GM23338 (cell line): ENCODE measurements at places on chromosomes 5 and 9. TPM values are rescaled to one million over a fixed set of nuclear protein-coding genes. Genes with fewer than 3 reads are reported as not detected.

The CDX1 gene
- not detected in 2 replicates for total RNA-seq

GRCh38 chr9:86531273-86531970 lies 177.2 kb upstream of the TUT7 start:
- DNase-seq, result no peak

- DNase-seq, result no peak
Observed at GRCh38 chr5:94469894-94470329, 148.5 kb downstream of the KIAA0825 start.

DNA sequence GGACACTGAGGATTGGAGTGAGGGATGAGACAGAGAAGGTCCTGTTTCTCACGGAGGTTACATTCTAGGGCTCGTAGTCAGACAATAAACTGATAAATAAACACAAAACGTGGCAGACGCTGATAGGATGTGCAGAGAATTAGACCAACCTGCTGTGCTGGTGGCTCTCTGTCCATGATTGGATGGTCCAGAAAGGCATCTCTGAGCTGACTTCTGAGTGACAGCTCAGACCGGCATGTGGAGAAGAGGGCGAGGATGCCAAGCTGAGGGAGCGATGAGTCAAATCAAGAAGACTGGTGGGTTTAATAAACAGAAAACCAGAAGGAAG lies 132.3 kb upstream of the TAF11L2 start:
- no peak for DNase-seq

DNA sequence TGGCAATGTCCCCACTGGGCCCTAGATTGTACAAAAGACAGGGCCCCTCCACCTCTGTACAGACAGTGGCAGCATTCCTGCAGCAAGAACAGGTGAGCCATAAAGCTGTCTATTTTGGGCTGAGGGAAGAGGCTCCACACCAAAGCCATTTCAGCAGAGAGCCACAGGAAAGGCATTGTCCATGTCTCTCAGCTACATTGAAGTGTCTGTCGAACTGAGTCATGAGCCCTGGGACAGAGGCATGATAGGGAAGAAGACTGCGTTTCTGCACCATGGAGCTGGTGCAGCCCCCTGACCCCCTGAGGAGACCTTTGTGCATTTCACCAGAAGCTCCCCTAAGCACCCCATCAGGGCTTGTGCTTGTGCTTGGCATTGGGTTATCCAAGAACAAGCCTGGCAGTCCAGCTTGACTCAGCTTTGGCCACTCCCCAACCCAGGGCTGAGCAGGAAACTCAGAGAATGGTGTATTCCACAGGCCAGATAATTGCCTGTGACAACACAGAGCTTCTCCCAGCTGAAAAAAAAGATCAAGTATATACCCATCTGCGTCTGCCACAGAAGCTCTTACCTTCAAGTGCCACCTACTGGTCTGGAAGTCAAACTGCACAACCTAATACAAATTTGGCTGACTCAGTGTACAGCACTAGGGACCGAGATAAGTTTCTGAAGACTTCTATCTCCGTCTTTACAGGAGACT lies 5.9 kb upstream of the FRMD3 start:
- peak; percentile 88 for DNase-seq

The TPPP gene
- total RNA-seq, result 1.4 and 1.8 TPM in 2 replicates
